ENCODE measurements at places on chromosomes 7 and 10.
A peak's percentile ranks its signal among the peaks of the same experiment; 100 is the strongest.

DNA sequence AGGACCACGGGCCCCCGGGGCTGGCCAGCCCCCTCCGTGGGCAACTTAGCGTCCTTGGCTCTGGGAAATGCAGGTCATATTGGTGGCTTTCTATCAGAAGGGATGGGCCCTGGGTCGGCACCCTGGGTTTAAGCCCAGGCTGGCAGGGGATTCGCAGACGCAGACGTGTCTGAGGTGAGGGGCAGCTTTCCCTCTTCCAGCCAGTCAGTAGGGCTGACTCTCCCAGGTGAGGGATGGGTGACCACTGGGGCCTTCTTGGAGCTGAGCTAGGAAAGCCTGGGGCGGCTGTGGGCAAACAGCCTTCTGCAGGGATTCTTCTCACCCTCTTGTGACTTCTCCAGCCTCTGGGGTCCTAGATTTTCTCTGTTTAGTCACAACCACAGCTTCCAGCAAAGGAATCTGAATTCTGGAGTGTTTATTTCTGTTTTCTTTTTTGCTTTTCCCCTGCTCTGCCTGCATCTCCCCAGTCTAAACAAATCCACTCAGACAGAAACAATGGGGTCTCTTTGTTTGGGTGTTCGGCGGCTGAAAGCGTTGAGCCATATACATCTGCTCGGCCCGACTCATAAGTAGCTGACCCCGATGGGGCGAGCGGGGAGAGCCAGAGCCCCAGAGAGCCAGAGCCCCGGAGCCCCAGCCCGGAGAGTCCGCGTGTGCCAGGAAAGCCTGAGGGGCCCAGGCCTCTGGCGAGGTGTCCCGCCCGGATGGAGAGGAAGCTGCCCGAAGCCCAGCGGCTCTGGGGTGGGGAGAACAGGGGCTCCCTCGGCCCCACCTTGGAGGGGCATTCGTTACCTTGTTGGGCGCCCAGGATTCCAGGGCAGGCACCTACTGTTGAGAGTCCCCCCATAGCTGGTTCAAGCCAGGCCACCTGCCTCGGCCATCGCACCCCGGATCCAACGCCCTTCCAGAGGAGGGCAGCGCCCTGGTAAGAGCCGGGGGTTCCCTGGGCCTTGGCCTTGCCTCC, 2.0 kb downstream of the MNX1 start:
- no peak for DNase-seq

GRCh38 chr7:34612661-34613060, 45.4 kb upstream of the NPSR1 start:
- no peak for DNase-seq

DNA sequence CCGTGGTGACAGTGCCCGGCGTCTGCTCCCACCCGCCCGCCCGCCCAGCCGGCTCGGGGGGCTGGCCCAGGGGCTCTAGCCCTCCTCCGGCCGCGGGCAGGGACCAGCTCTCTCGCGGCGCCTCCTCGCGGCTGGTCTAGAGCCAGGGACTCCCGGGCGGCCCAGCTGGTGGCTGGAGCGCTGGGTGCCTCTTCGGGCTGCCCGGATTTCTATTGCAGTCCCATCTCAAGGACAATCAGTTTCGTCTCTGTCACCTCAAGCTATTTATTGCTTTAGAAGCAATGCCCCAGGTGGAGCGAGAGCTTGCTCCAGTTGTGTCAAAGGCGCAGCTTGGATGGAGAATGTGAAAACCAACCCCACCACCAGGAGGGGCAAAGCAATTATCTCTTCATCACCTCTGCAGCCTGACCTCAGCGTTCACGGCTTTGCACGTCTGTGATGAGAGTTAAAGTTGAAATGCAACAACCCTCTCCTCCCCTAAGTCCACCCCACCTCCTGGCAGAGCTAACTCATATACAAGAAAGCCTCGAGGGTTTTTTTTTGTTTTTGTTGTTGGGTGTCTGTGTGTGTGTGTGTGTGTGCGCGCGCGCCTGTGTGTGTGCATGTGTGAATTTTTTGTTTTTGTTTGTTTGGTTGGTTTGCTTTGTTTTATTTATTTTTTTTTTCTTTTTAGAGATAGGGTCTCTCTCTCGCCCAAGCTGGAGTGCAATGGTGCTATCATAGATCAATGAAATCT, at the start of gene ITGA8:
Gene ITGA8, minus strand, starts transcription at position 24 of the 736 bp plus-strand sequence. CDS start 151 bp downstream, outside the sequence.
- DNase-seq, result no peak

DNA sequence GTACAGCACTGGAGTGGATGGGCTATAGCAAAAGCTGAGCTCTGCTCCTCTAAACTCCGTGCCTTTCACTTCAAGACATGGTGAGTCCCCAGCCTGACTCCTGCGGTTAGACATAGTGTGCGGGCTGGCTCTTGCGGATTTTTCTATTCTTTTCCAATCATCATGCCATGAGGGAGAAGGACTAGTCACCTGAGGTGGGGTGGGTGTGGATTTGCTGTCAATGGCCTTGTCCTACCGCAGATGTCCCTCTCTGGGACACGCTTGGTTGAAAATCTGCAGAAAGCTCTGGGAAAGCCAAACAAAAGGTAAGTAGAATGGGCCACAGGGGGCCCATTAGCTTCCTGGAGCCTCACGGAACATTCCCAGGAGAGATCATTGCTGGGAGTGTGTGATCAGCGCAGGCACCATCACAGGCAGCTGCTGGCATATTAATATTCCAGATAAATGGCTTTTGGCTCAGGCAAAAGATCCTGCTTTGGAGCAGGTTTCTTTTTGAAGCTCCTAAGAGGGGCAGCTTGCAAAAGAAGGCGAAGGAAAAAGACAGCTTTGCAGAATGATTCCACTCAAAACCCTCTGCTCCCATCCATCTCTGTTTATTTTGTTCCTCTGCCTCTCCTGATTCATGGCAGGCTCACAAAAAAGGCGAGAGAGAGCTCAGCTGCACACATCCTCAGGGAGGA, 509.0 kb upstream of the ZMIZ1 start:
- no peak for DNase-seq

GRCh38 chr7:86981127-86981526, 78.3 kb downstream of the ELAPOR2 start:
- no peak for DNase-seq

DNA sequence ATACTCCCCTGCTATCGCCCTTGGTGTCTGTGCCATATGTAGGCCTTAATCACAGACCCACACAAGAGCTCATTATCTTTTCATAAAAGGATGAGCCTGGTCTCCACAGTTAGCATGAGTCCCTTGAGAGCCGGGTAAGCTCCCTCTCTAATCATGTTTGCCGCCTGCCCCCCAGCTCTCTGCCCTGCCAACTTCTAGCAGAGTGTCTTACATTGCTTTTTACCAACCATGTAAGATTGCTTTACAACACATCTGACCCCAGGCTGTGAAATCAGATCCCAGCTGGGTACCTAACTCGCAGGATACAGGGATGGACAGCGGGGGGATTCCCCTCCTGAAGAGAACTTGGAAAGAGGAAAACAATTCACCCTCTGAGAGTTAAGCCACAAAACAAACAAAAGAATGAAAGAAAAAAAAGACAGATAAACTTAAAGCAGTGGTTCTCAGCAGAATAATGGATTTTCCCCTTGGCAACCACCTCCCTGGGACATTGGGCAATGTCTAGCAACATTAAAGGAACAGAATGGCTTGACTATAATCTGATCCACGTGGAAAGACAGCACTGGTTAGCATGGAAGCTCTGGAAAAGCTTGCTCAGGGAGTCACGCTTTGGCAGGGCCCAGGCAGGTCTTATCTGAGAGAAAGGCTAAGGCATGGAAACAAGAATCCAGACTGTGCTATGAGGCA, 39.4 kb upstream of the ATOH7 start:
- DNase-seq, result peak; percentile 9

DNA sequence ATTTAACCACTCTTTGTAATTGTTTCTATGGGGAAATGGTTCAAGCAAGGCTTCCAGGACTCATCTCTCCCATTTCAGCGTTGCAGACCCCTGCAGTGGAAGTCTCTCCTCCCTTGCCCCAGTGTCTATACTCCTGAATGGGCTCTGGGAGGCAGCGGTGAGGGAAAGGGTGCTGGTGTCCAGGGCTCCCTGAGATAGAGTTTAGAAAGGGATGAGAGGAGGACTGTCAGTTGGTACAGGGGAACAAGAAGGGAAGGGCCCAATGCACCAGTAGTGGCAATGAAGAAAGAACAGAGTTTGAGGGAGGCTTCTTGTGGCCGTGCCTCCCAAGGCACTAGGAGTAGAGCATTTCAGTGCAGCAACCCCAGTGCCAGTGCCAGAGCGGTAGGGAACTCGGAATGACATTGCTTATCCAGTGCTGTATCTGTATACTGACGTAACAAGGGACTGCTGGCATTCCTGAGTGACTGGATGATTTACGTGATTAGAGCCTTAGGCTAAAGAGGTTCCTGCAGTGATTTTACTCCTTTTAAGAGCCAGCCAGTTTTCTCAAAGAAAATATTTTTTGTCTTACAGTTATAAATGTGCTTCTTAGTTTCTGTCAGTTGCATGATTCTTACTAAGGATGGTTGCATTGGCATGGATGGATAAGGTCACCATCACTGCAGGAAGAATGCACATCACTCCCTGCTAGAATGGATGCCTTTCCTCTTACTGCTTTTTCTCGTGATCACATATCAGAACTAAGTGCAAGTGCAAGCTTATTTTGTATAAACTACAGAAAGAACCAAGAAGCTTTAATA, 28.0 kb downstream of the PRPF18 start:
- DNase-seq, result no peak

- no peak for DNase-seq
These were observed 40.6 kb downstream of the LDB3 start for GRCh38 chr10:86708783-86709380.

DNA sequence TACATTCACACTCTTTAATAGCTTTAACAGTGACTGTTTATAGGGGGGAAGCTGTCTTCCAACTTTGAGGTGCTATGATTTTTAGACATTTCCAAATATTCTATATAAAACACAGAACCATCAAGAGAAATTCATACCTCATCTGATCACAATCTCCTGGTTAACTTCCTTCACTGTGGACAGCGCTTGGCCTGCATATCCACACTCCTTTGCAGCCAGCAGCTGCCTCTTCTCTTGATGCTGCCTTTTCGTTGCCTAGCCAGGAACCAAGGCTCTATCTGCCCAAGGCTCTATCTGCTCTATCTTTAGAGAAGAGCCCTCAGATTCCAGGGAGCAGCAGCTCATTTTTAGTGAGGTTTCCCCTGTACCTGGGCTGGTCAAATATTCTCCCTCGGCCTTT, 252.0 kb downstream of the PTEN start:
- DNase-seq, result no peak

GRCh38 chr10:4083509-4084003, 298.5 kb upstream of the KLF6 start:
- DNase-seq, result peak; percentile 45

DNA sequence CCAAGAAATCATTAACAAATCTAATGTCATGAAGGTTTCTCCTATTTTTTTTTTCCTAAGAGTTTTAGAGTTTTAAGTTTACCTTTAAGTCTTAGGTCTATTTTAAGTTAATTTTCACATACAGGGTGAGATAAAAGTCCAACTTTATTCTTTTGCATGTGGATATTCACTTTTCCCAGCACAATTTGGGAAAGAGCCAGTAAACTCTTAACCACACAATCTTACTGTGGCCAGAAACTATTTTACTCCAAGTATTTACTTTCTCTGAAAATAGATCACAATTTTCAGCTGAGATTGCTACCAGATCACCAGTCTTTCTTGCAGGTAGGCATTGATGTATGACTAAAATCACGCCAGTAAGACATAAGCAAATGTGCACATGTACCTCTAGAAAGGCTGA, 728.5 kb downstream of the TNS3 start:
- DNase-seq, result no peak

- DNase-seq, result no peak
These were observed 109.3 kb upstream of the NANOS1 start for GRCh38 chr10:118920206-118920605.

DNA sequence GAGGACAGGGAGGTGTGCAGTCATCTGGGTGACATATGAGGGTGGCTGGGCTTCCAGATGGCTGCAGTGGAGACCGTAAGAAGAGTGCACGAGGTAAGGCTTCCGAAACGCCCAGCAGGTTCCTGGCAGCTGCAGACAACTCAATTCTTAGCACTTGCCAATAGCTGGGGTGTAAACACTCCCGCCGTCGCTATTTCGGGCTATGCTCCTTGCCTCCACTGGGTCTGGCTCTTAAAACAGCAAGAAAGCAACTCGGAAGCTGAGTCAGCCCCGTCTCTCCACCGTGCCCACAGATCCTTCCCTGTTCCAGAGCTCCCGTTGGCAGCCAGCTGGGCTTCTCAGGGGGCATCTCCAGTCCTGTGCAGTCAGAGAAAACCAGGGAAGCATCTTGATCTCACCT, 6.1 kb upstream of the PDGFA start:
- no peak for DNase-seq

- no peak for DNase-seq
These were observed 10.5 kb downstream of the CAV2 start for GRCh38 chr7:116509982-116510579.

- peak; percentile 72 for DNase-seq
These were observed 46.3 kb downstream of the MYOF start for GRCh38 chr10:93435621-93436397.

DNA sequence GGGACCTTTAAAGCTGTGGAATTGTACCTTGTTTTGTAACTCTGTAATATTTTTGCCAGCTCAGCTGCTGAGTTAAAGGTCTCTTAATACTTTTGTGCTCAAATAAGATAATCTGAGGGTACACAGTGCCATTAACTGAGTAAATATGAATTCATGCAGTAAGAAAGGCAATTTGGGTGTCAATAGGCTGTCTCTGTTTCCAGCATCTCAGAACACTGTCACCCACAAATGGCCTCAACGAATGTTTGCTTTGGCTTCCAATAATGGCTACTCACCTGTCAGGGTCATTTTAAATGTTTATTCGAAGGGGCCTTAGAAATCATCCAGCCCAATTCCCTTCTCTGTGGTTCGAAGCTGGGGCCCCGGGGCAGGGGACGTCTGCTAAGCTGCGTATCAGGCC, 225.4 kb downstream of the ZMYND11 start:
- no peak for DNase-seq

- no peak for DNase-seq
These were observed 209.6 kb upstream of the SH2B2 start for GRCh38 chr7:102077081-102077480.

- DNase-seq, result no peak
These were observed 98.8 kb downstream of the ELFN1 start for GRCh38 chr7:1768832-1769231.

DNA sequence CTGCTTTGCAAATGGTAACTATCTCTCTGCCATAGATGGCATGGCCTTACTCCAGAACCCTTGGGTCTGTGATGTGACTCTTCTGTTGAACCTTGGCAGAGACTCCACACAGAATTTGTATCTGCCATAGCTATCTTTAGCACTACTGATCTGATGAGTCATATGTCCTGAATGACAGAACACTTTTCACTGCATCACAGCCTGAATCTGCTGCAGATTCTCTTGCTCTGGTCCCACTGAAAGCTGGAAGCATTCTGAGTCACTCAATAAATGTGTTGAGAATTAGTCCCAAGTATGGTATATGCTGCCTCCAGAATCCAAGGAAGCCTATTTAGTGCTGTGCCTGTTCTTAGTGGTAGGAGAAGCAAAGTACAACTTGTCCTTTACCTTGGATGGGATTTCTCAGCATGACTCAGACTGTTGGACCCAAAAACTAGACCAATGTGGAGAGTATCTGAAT, 39.5 kb upstream of the ANKRD1 start:
- peak; percentile 94 for DNase-seq

GRCh38 chr7:135190703-135191102, 20.2 kb upstream of the CYREN start:
- no peak for DNase-seq

- DNase-seq, result no peak
These were observed 29.9 kb downstream of the USP54 start for GRCh38 chr10:73561192-73561591.
